CD4-positive, alpha-beta memory T cell (primary cell): ENCODE measurements at places on chromosomes 13 and 19. TPM values are rescaled to one million over a fixed set of nuclear protein-coding genes. Genes with fewer than 3 reads are reported as not detected.

The BST2 gene
- 55.9 TPM for total RNA-seq

The NCCRP1 gene
- total RNA-seq = not detected

- peak; percentile 33 for DNase-seq
Measured at GRCh38 chr13:110116072-110116487, 190.9 kb downstream of the COL4A1 start.

DNA sequence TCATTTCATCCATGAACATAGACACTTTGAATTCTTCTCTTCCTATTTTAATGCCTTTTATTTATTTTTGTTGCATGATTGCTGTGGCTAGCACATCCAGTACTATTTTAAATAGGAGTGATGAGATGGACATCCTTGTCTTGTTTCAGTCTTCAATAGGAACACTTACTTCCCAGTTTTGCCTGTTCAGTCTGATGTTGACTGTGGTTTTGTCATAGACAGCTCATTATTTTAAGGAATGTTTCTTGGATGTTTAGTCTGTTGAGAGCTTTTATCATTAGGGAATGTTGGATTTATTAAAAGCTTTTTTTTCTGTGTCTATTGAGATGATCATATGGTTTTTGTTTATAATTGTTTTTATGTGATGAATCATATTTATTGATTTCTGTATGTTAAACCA is 586.6 kb downstream of the SLITRK1 start:
- no peak for DNase-seq

GRCh38 chr19:38233740-38234251 is 9.8 kb upstream of the DPF1 start:
- peak; percentile 56 for DNase-seq

DNA sequence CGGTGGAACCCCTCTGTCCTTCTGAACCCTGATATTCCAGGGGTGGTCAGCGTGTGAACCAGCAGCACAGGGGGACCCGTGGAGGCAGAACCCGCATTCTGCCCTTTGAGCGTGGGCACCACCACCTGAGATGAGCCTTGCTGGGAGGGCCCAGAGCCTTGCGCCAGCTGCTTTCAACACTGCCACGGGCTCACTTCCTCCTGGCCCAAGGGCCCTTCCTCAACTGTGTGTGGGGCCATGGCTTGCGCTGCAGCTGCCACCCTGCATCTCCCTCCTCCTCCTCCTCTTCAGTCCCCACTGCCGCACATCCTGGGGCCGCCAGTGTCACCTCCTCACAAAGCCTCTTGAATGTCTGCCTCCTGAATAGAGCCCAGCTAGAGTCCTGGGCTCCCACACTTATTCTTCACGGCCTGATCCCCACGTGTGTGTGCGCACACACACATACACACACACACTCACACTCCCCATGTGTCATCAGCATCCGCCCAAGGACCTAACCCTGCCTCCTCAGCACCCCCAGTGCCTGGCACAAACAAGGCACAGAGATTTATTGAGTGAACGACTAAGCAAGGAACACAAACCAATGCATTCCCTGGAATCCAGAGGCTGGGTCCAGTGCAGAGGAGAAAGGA is 26.9 kb upstream of the TMEM160 start:
- DNase-seq = no peak
